ENCODE measurements at places on chromosomes 12 and 14.
A peak's percentile ranks its signal among the peaks of the same experiment; 100 is the strongest.

- DNase-seq, result no peak
Observed at GRCh38 chr14:25056688-25057078, 6.7 kb upstream of the STXBP6 start.

DNA sequence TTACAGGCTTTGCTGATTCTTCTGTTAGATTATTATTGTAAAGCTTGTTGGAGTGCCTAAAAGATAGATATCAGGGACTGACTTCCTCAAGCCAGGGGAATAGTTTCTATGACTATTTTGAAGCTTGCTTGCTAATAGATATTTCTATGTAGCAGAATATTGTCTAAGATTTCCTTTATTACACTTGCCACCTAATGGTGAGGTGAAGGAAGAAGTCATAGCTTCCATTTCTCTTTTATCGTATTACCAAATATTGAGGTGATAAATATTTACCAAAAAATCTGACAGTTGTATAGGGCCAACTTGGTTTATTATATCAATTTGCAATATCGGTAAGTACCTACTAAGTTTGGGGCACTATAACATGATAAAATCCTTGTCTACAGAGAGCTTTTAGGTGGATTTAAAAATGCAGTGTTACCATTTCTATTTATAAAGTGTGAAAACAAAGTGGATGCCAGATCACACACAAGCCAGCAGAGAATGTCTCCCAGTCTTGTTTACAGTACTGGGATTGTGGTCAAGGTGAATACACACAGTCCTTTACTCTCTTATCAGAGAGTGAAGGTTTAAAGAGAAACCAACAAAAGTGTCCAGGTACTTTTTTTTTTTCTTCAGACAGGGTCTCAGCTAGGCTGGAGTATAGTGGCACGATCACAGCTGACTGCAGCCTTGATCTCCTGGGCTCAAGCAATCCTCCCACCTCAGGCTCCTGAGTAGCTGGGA, 137.9 kb downstream of the IGF1 start:
- DNase-seq, result no peak

GRCh38 chr14:103318750-103319419, 15.2 kb upstream of the EIF5 start:
- DNase-seq, result no peak

DNA sequence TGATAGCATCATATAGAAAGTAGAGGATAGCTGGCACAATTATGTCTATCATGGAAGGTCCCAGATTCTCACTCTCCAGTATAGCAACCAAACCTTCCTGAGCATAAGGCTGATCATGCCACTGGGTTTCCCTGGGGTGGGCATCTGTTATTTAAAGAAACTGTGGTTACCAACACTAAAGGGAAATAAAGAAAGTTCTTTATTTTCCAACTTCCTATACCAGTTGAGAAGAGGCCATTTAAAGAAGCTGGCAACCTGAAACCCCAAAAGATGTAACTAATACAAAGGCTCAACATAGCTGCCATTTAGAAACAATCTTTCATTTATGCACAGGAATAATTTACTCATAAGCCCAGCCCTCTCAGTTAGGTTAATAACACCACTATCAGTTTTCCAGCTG, 3.1 kb downstream of the BCAT1 start:
- DNase-seq, result no peak

DNA sequence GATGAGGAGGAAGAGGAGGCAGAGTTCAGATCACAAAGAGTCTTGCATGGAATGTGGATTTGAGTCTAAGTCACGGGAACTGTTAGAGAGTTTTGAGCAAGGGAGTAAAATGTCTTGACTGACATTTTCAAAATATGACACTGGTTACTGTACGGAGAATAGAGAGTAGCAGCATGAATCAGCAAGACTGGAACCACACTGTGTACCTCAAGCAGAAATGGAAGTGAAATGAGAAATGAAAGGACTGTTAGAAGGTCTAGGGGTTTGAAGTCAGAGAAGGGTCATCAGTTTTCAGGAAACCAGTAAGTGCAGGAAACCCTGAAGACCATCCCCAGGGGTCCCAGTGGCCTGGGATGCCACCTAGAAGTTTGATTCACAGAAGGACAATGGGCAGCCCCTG, 236.3 kb downstream of the GALC start:
- DNase-seq, result no peak

DNA sequence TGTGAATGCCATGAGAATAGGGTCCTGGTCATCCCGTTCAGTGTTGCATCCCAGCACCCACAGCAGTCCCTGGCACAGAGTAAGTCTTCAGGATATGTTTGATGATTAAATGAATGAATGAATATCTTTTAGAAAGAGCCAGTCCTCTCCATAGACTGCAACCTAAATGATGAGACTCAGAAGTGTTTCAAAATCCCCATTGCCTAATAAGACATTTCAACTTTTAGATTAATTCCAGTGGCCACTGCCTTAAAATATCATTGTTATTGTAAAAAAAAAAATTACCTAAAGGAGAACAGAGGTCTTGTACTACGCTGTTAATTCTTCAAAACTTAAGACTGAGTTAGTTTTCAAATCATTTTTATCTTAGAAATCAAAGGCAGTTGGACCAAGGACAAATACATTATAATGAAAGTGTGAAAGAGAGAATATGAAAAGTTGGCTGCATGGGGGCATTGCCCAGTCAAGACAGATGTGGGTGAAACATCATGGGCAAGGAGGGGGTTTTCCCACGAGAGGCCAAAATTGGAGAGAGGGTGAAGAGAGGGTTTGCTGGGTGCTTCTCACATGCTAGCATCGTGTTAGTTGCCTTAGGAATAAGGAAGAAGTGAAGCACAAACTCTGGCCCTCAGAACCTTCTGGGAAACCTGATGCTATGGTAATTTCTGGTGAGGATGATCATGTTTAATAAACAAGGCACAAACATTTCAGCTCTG, 26.3 kb upstream of the CPM start:
- DNase-seq, result no peak

DNA sequence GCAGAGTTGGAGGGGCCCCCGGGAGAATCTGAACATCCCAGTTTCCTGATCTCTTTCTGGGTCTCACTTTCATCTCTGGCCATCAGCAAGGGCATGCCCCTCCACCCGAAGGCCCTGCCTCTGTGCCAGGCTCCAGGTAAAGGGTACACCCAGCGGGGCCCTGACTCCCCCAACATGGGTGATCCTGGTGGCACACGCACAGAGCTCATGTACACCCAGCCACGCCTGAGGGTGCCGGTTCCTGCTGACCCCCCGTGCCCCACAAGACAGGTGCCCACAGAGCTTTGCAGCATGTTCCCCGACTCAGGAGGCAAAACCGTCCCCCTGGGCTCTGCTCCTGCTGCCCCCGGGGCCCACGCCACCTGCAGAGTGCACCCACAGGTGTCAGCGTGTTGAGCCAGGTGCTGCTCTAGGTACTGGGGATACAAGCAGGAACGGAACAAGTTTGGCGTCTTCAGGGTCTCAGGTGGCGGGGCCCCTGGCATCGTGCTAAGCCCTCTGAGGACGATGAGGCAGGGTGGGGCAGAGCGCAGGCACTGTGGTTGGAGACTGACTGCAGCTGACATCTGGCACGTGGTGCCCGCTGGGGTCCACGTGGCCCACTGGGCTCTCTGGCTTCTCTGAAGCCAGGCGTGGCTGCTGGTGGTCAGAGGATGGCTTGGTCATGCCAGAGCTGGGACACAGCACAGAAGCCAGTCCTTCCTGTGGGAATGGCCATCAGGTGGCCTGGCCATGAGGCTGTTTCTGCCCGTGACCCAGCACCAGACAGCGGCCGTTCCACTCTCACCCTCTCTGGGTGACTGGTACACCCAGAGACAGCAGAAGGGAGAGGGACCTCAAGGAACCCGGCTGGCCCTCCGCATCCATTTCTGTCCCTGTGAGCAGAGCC, 13.8 kb downstream of the BAG5 start:
- no peak for DNase-seq

GRCh38 chr12:793037-793436, 40.7 kb downstream of the WNK1 start:
- no peak for DNase-seq

- no peak for DNase-seq
Observed at GRCh38 chr12:51077930-51078329, 5.5 kb downstream of the CSRNP2 start.

- no peak for DNase-seq
Observed at GRCh38 chr12:92530706-92531105, 172.1 kb upstream of the PLEKHG7 start.

DNA sequence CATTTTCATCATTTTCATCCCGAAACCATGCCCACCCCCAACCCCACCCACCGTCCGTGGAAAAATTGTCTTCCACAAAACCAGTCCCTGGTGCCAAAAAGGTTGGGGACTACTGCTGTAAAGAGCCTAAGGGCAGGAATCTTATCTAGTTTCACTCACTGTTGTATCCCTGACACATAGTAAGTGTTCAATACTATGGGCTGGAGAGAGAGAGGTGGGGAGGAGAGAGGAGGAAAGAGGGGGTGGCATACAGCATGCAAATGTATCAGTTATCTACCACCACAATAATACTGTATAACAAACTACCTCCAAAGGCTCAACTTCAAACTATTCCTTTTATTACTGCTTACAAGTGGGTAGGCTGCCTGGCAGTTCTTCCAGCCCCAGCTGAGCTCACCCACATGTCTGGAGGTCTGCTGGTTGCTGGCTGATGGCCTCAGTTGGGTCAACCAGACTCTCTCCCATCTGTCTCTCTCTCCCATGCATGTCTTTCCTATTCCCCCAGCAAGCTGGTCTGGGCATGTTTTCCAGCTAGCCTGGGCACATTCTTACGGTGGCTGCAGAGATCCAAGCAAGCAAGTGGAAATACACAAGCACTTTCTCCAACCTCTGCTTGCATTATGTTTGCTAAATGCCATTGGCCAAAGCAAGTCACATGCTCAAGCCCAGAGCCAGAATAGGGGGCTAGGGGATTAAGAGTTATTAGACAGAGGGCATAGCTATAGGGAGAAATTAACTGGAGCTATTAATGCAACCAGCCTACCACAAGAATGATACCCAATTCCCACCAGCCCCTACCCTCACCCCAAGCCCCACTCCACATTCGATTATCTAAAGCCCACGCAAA, 31.6 kb upstream of the FICD start:
- no peak for DNase-seq

- DNase-seq, result no peak
Observed at GRCh38 chr14:79090641-79091180, 920.5 kb downstream of the NRXN3 start.

- DNase-seq, result no peak
Observed at GRCh38 chr12:68434391-68435298, 102.5 kb upstream of the MDM1 start.

- DNase-seq, result no peak
Observed at GRCh38 chr14:39469094-39469710, 37.0 kb upstream of the FBXO33 start.

DNA sequence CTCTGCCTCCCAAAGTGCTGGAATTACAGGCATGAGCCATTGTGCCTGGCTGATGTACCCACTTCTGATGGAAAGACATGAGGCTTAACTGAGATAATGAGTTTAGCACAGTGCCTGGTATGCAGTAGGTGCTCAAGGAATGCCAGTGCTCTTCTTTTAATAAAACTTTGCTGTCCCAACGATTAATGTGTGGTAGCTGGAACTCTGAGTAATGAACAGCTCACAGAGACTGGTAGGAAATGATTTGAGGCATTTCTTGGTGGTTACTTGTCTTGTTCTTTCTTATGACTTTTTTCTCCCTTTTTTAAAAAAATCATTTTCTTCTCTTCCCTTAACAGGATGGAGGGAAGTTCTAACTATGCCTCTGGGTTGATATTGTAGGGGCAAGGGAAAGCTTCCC, 235.7 kb upstream of the PWP1 start:
- no peak for DNase-seq

DNA sequence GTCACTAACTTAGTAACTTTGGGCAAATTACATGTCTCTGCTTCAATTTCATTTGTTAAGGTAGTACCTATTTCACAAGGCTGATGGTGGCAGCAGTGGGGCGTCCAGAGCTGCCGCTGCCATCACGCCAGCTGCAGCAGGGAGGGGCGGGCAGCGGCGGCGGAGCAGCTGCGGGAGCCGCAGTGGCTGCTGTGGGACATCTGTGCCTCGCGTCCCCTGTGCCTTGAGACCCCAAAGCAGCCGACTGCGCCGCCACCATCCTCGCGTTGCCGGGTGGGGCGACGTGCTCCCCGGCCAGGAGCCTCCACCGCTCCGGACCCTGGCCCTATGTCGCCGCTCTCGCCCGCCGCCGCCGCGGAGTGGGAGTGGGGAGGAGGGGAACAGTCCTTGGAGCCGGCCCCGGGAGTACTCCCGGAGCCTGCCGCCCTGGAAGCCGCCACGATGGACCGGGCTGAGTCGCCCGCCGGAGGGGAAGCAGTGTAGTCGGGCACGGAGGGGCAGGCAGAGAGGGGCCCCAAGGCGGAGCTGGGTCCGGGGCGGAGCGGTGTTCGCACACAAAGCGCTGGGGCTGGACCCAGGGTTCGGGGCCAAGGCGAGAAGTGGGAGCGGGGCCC, 51.4 kb downstream of the A2M start:
- peak; percentile 83 for DNase-seq

DNA sequence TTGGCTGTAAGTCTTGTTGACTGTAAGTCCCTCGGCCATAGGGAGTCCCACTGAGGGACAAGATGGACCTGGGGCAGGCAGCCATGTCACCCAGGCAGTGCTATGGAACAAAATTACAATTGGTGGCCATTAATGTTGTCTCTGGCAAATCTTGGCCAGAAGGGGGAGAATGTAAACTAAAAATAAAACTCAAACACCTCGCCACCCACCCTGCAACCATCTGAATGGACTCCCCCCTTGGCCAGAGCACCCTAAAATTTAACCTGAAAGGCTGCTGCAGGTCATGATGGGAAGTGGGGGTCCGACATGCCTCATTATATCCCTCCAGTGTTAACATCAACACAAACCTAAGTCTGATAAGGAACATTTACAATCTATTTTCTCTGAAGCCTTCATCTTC, 8.2 kb downstream of the SLC22A17 start:
- DNase-seq, result no peak

GRCh38 chr14:34538871-34539406, 562 bp downstream of the EAPP start:
- DNase-seq, result no peak

DNA sequence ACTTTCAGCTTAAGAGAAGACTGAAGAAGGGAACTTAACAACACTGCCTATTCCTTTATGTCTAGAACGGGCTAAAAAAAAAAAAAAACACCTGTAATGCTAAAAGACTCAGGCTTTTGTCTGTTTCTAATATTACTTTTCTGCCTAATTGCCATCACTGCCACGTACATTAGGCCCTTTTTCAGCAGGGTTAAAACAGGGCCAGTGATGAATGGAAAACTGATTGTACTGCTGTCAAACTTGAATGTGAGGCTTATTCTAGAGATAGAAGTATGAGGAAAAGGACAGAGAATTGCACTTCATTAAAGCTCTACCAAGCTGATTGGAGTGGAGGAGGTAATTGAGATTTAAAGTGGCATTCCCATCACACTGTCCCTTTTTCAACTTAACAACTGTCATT, 535.8 kb downstream of the PRKD1 start:
- DNase-seq, result no peak

DNA sequence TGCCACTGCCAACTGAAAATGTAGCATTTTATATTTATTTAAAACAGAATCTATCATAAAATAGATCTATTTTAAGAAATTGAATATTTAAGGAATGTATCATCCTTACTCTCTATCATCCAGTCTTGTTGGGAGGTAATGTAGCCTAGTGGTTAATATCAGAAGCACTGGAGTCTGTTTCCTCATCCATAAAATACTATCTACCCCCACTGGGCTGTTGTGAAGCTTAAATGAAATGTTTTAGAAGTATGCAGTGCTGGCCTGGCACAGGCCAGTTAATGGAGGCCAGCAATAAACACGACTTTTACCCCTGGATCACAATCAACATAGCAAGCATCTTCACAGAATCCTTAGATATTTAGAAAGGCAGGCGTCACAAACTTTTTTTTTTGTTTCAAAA, 188.0 kb downstream of the CAND1 start:
- DNase-seq, result no peak

GRCh38 chr14:29911810-29912209, 15.8 kb downstream of the PRKD1 start:
- DNase-seq, result no peak

GRCh38 chr12:116559162-116559935, at the start of gene MAP1LC3B2:
MAP1LC3B2 (plus strand) TSS chr12:116559381; CDS start chr12:116575943, 16,562 bp downstream.
- DNase-seq, result no peak
